ENCODE measurements at places on chromosomes 3 and 15. TPM values are rescaled to one million over a fixed set of nuclear protein-coding genes. Genes with fewer than 3 reads are reported as not detected.

ERICH6 gene
- not detected for polyA plus RNA-seq

ATP2B2 gene
- not detected for polyA plus RNA-seq

GRCh38 chr3:66195347-66195783 lies 25.4 kb upstream of the SLC25A26 start:
- DNase-seq = no peak
- peaks cover 4% of the 10 kb centered on the region for H3K27me3 ChIP-seq
- no peaks in the 10 kb centered on the region for H3K4me1 ChIP-seq
- no peak overlapping the region for H3K27ac ChIP-seq
- H3K4me3 ChIP-seq = no peak overlapping the region

DNA sequence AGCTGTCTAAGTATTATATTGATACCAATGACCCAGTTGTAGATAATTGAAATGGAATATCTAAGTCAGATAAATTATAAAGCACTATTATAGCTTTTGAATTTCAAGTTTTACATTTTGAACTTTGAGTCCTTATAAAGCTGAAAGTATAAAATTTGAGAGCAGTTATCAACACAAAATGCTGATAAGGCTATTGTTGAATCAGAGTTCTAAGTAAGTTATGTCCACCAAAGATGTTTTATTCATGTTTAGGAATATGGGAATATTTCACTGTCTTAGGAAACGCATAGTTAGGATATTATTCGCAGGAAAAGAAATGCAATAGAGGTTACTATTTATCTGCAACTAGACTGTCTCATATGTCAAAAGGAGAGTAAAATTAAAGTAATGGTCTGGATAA lies 29.4 kb downstream of the ZPLD1 start:
- no peak for DNase-seq
- H3K4me1 ChIP-seq = no peaks in the 10 kb centered on the region
- no peaks in the 10 kb centered on the region for H3K27me3 ChIP-seq
- H3K27ac ChIP-seq = no peak overlapping the region

GRCh38 chr3:69738859-69739203 lies 433 bp upstream of the MITF start:
- no peak overlapping the region for H3K4me3 ChIP-seq
- no peaks in the 10 kb centered on the region for H3K36me3 ChIP-seq
- H3K27ac ChIP-seq = no peak overlapping the region
- peaks cover 3% of the 10 kb centered on the region for H3K27me3 ChIP-seq
- DNase-seq = no peak

- H3K4me3 ChIP-seq = no peak overlapping the region
- no peaks in the 10 kb centered on the region for H3K4me1 ChIP-seq
- no peak for DNase-seq
Observed at GRCh38 chr3:124207873-124208485, 216.1 kb upstream of the ROPN1 start.

DNA sequence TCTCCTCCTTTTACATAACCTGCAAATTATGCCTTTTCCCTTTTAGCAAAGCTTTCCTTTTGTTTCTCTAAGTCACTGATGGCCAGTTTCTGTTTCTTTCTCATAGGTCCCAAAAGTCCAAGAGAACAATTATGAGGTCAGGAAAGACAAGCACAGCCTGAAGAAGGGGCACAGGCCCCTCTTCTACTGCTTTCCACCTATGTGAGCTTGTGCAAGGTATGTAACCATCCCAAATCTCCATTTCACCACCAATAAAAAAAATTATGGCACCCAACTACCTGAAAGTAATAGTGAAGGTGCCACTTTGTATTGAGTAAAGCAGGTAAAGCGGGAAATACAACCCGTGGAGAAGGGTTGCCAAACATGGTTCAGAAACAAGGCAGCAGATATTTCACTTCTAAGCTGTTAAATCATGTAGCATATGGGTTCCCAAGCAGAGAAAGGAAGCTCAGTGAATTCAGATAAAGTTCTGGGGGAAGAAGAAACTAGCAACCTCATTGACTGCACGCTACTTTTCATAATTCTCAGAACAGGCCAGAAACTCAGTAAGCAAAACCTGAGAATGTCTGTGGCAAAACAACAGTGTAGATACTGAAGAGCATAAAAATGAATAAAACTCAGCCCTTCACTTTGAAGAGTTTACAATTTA lies 4.2 kb downstream of the PLOD2 start:
- H3K4me1 ChIP-seq = no peaks in the 10 kb centered on the region
- no peaks in the 10 kb centered on the region for H3K27me3 ChIP-seq
- no peak for DNase-seq
- no peak overlapping the region for H3K27ac ChIP-seq
- H3K4me3 ChIP-seq = no peak overlapping the region

DNA sequence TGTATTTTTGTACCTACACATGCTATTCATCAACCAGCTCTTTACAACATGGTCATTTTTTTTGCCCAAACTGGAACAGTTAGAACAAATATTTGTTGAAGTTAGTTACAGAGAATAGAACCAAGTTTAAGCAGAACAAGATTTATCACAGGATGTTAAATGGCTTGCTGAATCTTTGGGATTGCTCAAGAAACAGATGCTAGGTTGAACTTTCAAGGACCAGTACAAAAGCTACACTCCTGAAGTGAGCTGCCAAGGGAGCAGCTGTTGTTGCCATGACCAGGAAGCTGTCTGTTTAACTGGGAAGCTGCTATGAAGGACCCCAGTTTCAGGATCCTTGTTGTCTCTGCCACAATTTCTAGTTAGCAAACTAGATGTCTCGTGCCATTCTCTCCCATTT lies 53.7 kb downstream of the ZIC1 start:
- H3K27me3 ChIP-seq = no peaks in the 10 kb centered on the region
- no peak overlapping the region for H3K4me3 ChIP-seq

GRCh38 chr15:57832183-57832582 lies 125.7 kb downstream of the POLR2M start:
- H3K36me3 ChIP-seq = no peaks in the 10 kb centered on the region
- no peaks in the 10 kb centered on the region for H3K4me1 ChIP-seq
- H3K4me3 ChIP-seq = no peak overlapping the region
- H3K27ac ChIP-seq = no peak overlapping the region
- no peak for DNase-seq

- H3K4me3 ChIP-seq = no peak overlapping the region
- no peak for DNase-seq
- no peaks in the 10 kb centered on the region for H3K27me3 ChIP-seq
- no peaks in the 10 kb centered on the region for H3K36me3 ChIP-seq
- no peaks in the 10 kb centered on the region for H3K4me1 ChIP-seq
- H3K27ac ChIP-seq = no peak overlapping the region
Observed at GRCh38 chr3:144762091-144762490, 790.5 kb downstream of the DIPK2A start.
